ENCODE measurements at places on chromosomes 12 and 14.

- peak; percentile 80 for DNase-seq
Measured at GRCh38 chr12:124422570-124423523, 128.0 kb downstream of the RFLNA start.

DNA sequence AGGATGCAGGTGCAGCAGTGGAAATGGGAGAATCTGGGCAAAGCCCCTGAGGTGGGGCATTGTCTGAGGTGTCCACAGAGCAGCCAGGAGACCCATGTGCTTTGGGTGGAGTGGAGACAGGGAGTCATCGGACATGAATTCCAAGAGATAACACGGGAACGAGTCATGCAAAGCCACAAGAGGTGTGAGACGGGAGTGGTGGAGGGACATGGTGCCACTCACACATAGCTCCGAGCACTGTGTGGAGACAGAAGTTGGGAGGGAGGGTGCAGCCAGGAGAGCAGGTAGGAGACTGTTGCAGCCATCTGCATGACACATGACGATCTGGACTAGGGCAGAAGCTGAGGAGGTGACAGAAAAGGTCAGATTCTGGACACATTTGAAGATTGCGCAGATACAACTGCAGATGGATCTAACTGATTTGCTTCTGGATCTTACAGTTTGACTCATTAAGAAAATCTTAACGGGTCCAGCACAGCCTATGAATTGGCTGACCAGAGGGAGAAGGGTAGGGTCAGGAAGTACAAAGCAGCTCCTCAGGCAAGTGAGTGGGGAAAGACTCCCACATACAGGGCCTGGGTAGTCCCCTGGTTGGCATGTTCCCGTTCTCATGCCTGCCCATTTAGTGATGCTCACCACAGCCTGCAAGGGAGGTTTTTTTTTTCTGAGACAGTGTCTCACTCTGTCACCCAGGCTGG, 379.8 kb downstream of the FUT8 start:
- no peak for DNase-seq

- DNase-seq: no peak
Measured at GRCh38 chr14:92021523-92021922, 18.3 kb downstream of the TRIP11 start.

GRCh38 chr14:91293281-91293680, 48.8 kb upstream of the GPR68 start:
- no peak for DNase-seq

DNA sequence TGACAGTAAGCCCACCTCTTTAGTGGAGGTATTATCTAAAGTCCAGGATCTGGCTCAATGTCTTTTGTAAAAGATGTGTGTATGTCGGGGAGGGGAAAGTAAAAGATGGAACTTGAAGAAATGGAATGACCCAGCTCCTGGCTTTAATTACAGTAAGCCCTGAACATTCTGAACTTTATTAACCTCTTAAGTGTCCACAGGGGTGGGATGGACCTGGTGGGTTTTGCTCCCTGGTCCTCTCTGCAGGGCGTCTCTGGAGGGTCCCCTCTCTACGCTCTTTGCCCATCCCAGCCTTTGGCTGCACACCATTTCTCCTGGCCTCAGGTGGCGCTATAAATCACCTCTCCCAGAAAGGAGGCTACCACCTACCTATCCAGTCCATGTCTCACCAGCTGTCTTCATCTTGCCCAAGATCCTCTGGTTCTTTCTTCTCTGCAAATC, 3.7 kb upstream of the CISTR start:
- no peak for DNase-seq

- DNase-seq: no peak
Measured at GRCh38 chr14:85917716-85918115, 387.8 kb downstream of the FLRT2 start.

DNA sequence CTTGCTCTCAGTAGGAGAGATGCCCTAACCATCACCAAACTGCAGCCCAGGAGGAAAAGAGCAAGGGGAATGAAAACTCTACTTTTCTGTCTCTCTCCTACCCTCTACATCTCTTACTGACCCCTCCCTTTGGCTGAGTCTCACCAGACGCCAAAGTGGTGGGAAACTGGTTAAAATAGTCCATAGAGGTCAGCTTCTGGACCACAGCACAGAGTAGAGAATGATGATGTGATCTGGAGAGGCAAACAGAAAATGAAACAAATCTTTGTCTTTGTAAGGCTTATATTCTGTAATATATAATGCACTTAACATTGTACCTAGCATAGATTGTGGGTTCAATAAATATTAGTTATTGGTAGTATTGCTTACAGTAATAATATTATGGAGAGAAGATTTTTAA, 81.0 kb upstream of the GARIN2 start:
- no peak for DNase-seq

DNA sequence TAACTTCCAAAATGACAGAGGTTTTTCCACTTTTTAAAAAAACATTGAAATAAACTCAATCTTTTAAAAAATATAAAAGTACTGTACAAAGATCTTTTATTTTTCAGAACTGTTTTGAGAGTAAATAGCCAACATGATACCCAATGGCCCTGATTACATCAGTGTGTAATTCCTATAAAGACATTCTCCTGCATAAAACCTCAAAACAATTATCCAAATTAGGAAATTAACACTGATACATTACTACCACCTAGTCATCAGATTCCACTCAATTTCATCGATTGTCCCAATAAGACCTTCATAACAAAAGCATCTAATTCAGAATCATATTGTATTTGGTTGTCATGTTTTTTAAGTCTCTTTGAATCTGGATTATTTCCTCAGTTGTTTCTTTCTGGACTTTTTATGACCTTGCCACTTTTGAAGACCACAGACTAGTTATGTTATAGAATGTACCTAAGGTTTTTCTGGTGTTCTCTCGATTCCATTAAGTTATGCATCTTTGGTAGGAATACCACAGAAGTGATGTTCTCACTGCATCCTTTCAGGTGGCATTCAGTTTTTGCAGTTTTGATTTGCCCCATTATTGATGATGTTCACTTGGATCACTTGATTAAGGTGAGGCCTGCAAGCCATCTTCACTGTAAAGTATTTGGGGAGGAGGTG, 4.0 kb upstream of the YEATS4 start:
- DNase-seq: no peak

- no peak for DNase-seq
Measured at GRCh38 chr12:64383675-64384074, 6.9 kb downstream of the C12orf56 start.

Measured in DMS153 (cell line).